ENCODE measurements at places on chromosomes 3 and 15.

DNA sequence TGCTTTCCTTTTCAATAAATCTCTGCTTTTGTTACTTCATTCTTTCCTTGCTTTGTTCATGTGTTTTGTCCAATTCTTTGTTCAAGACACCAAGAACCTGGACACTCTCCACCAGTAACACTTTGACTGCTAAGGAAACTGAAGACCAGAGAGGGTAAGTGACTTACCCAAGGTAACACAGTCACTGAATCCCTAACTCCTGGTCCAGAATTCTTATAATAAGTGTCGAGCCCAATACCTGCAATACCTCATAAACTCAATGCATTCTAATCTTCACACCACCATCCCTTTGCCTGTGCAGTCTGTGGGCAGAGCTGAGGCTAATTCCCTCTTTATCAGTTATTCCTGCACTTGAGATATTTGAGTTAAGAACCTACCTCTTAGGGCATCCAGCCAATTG, 237.8 kb downstream of the UACA start:
- DNase-seq: no peak

GRCh38 chr3:24088782-24089181, 143.7 kb downstream of the NR1D2 start:
- peak; percentile 63 for DNase-seq

DNA sequence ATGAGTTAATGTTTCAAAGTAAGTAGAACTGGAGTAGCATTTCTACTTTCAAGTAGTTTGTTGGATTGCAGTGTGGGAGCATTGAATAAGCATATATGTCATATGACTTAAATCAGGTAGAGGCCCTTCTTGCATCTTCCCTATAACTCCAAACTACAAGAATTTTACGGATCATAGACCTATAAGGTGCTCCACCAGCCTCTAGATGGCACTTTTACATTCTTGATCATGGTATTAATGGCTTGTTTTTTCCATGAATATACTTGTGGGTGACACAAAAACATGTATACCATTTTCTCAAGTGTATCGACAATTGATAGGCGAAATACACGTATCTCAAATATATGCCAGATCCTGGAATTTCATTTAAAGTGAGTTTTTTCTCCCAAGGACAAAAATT, 311.1 kb downstream of the ZPLD1 start:
- no peak for DNase-seq

DNA sequence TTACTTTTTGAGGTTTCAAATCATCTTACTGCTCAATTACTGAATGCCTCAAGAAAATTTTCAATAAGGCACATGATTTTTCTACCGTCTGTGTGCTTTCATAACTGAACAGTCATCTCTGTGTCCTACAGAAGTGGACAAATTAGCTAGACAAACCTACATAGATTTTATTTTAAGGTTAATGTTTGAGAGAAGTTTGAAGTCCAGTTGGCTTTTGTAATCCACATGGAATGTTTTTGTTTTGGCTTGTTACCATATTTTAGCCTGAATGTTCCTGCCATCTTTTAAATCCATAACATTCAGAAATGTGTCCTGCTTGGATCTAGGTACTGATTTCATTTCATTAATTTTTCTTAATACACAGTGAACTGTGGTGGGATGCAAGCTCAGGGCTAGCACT, 730.1 kb downstream of the IGSF11 start:
- no peak for DNase-seq

GRCh38 chr15:79035814-79036213, 54.8 kb downstream of the RASGRF1 start:
- DNase-seq: no peak

DNA sequence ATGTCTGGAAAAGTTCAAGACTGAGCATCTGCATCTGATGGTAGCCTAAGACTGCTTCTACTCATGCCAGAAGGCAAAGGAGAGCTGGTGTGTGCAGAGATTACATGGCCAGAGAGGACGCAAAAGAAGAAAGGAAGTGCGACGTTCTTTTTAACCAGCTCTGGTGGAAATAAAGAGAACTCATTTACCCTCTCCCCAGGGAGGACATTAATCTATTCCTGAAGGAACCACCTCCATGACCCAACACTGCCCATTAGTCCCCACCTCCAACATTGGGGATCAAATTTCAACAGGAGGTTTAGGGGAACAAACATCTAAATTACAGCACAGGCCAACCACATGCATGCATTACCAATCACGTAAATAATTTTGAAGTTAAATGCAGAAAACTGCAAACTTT, 1.5 kb upstream of the NCK1 start:
- no peak for DNase-seq

- DNase-seq: peak; percentile 43
These were observed 1.7 kb downstream of the CHRD start for GRCh38 chr3:184381261-184382224.

DNA sequence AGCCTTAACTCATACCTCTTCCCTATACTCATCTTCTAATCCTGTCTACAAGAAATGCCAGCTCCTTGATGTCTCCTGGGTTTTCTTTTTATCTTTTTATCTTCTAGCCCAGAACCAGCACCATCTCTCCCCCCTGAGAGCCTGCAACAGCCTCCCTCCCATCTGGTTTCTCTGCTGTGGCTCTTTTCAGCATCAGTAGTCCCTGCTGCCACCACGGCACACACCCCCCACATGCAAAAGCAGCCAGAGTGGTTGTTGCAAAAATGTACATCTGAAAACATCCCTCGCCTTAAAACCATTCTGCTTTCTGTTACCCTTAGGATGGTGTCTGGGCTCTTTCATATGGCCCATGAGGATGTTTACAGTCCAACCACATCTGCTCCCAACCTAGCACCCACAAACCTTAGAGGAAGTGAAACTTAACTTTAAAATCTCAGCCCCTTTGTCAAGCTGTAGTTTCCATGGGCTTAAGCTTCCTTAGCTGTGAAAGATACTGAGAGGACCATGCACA, 775 bp downstream of the TTC21A start:
- no peak for DNase-seq

DNA sequence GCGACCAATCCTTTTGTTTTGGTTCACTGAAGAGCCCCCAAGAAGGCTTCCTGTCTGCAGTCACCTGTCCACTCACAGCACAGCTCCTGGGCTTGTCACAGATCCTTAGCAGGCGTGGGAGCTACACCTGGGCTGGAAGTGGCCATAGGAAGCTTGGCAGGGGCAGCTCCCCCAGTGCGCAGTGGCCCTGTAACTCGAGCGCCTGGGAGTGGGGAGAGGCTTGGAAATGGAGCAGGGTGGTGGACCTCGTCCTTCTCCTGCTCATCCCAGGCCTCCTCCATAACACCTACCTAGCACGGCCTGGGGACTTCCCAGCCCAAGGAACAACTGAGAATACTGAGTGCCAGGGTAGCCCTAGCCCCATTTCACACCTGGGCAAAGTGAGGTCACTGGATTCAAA, 19.3 kb upstream of the TGM5 start:
- DNase-seq: no peak

DNA sequence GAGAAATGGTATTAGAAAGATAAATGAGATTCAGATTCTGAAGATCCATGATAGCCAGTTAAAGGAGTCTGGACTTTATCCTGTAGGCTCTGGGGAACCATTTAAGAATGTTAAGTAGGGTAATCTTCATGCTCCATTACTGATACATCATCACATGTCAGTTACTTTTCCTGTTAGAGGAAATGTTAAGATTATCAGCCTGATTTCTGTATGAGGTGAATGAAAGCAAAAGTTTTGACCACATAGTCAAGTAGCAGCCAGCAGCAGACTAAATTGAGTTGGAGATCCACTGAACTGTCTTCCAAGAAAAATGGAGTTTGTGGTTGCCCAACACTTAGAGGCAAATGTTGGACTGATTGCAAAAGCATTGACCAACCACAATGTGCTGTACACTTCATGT, 4.7 kb upstream of the COPB2 start:
- no peak for DNase-seq

DNA sequence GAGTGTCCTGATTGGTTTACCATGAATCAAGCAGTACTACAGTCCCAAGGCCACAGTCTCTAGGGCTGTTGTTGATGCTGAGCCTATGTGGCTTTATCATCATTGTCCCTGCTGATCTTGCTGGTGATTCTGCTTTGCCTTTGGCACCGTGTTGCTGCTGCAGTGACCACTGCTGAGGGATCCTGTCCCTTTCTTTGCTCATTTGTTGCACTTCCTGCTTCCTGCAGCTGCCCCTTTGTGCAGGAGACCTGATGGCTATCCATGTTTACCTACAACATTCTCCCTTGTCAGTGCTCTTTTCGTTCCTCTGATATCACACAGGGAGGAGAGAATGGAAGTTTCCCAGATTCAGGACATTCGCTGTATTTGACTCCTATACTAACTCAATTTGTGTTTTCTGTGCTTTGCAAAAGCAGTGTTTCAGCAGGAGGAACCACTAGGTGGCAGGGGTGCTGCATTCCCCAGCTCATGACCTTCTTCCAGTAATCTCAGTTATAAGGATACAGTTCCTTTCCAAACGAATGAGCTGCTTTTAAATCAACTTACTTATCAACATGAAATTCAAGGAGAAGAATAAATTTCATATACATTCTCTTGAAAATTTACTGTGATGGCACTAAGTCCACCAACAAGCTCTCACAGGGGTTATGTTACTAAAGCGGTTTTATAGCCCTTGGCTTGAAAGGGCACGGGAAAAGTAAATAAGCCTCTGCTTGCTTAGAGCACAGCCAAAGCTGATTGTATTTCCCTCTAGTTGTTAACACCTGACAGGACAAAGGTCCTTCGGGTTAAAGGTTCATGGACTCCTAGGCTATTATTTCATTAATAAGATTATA, 9.7 kb upstream of the THUMPD3 start:
- peak; percentile 83 for DNase-seq

- no peak for DNase-seq
These were observed 44.9 kb upstream of the DGKG start for GRCh38 chr3:186406669-186407635.

GRCh38 chr3:154304116-154304786, 20.0 kb downstream of the DHX36 start:
- no peak for DNase-seq

DNA sequence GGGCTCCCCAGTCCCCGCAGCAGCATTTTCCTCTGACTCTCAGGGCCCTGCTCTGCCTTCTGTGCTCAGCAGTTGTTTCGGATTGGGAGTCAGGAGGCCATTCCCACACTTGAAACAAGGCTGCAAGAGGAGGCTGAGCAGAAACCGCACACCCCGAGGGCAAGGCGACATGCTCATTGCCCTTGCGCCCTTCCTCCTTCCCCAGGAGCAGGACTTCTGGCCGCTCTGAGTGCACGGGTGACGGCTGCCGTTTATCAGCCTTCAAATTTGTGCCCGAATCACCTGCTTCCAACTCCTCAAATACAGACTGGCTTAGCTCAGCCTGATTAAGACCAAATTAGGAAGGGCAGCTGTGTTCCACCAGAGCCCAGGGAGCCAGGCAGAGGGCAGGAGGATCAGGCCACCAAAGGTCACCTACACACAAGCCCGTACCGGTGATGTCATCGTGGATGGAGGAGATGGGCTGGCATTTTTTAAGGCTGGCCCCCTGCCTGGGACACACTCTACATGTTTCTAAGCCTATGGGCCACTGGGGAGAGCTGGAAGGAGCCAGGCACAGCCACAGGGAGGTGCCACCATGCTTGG, 38.1 kb downstream of the TM2D3 start:
- no peak for DNase-seq

DNA sequence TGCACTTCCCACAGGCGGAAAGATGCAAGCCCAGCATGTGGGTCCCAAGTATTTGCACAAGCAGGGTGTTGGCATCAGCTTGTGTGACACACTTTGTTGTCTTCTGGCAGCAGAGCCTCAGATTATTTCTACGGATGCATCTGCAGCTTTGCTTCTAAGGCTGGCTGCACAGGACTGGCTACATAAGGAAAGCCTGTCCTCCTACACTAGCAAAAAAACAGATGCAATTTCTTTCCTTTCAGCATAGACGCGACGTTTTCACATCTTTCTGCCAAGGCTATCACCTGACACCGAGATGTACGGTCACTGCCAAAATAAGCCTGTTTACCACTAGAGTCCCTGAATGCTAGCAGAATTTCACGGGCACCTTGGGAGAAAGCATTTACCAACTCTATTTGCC, 13.5 kb downstream of the MRPS11 start:
- no peak for DNase-seq

GRCh38 chr3:110969229-110970211, 102.1 kb upstream of the NECTIN3 start:
- DNase-seq: no peak

- DNase-seq: no peak
These were observed 111.7 kb downstream of the CYP19A1 start for GRCh38 chr15:51226576-51227210.

GRCh38 chr3:107346564-107346963, 30.7 kb upstream of the CCDC54 start:
- DNase-seq: no peak

- no peak for DNase-seq
These were observed 47.4 kb downstream of the SCN5A start for GRCh38 chr3:38601956-38602550.

DNA sequence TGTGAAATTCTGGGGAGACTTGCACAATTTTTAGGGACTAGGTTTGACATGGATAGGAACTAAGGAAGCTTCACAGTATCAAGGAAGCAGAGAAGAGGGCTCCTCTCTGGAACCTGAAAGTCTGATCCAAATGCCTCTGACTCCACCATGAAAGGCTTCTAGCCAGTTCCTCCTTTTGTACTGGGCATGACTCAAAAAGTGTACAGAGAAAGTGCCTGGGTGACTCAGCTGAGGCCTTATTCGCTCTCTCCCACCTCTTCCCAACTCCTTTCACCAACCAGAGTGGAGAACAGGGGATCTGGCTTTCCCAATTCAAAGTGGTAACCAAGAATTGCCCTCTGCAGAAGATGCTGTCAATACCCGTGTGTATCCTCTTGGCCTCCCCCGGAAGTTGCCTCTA, 342.9 kb upstream of the PROK2 start:
- DNase-seq: peak; percentile 41

DNA sequence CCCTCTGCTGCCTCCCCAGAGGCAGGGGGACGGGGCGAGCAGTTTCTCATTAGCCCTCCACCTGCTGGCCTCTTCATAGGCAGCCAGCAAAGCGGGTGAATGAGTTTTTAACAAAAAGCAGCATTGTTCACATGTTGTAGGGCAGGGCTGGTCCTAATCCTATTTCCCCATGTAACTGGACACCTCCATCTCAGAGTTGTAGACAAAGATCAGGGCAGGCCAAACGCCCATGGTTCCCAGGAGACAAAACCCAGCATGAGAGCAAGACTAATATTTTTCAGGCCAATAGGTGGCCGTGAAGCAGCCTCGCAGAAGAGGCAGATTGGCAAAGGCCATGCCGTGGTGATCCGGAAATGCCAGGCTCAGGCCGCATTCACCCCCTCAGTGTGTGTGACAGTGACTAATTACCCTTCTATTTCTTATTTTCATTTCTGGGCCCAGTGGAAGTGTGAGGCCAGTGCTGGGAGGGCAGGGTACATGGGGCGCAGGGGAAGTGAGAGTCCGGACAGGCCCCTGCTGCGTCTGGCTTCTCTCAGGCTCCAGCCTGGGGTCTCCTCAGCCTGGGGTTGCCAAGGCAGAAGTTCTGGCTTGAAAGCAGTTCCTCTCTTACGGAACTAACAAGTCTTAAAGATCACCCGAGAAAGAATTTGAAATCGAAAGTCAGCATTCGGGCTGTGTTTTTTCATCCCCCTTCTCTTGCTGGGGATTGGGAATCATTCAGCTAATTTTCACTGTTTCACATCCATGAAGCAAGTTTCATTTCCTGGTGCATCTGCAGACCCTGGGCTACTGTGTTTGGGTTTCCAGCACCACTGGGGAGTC, 64.8 kb downstream of the BOC start:
- DNase-seq: no peak

- DNase-seq: no peak
These were observed 4.1 kb upstream of the SKOR1 start for GRCh38 chr15:67820992-67821783.

- DNase-seq: no peak
These were observed 115.2 kb downstream of the CD47 start for GRCh38 chr3:107975529-107976201.
